ENCODE measurements at places on chromosomes 4 and X. TPM values are rescaled to one million over a fixed set of nuclear protein-coding genes. Genes with fewer than 3 reads are reported as not detected.

- no peak for DNase-seq
Measured at GRCh38 chr4:144750348-144750747, 104.4 kb downstream of the HHIP start.

GRCh38 chr4:53371843-53372521 lies 5.5 kb upstream of the FIP1L1 start:
- DNase-seq: no peak

Gene PAGE2B
- not detected for total RNA-seq

Gene CXCR3
- total RNA-seq: not detected

Gene TENM3
- 30.6 TPM for total RNA-seq

- no peak for DNase-seq
Measured at GRCh38 chrX:65635822-65636221, 31.6 kb upstream of the MSN start.

GRCh38 chr4:84967243-84967690 lies 777 bp upstream of the WDFY3 start:
- DNase-seq: no peak

DNA sequence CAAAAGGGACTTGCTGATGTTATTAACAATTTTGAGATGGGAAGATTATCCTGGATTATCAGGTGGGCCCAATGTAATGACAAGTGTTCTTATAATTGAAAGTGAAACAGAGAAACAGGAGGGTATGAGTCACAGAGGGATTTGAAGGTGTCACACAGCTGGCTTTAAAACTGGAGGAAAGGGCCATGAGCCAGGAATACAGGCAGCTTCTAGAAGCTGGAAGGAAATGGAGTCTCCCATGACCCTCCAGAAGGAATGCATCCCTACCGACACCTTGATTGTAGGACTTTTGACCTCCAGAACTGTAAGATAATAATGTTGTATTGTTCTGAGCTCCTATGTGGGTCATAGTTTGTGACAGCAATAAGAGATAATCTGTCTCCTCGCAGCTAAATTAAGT lies 98.0 kb upstream of the STIM2 start:
- no peak for DNase-seq

Gene SLC16A2
- 4.8 TPM for total RNA-seq

Gene NKAP
- total RNA-seq: 7.3 TPM

Gene THAP9
- total RNA-seq: 5.2 TPM

GRCh38 chr4:93216646-93217045 lies 611.9 kb upstream of the ATOH1 start:
- DNase-seq: no peak

All from breast epithelium (tissue), 4 donors.